Prostate gland (tissue), 2 donors: ENCODE measurements at places on chromosomes 13 and 19.

DNA sequence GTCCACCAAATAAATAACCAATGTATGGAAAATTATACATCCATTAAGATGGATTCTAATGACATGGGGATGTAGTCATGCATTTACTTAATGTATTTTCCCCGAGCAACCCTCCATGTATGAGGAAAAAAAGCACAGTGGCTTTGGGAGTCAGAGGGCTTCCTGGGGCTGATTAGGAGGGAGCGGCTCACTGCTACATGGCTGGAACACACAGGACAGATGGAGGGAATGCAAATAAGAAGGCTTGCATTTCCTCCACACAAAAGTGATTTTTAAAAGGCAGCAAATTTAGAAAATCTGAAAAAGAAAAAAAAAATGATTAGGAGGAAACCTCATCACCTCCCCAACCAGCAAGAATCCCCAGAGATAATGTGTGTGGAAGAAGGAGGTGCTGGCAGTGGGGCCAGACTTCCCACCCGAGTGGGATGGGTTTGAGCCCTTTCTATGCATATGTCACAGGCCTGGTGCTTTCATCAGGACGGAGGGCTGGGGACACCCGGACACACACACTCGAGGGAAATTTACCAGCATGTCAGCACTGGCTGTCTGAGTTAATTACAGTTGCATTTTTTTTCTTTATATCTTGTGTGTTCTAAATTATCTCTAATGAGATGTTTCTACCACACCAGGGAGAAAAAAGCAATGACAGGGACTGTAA is 118.9 kb downstream of the USP12 start:
- DNase-seq, result no peak

DNA sequence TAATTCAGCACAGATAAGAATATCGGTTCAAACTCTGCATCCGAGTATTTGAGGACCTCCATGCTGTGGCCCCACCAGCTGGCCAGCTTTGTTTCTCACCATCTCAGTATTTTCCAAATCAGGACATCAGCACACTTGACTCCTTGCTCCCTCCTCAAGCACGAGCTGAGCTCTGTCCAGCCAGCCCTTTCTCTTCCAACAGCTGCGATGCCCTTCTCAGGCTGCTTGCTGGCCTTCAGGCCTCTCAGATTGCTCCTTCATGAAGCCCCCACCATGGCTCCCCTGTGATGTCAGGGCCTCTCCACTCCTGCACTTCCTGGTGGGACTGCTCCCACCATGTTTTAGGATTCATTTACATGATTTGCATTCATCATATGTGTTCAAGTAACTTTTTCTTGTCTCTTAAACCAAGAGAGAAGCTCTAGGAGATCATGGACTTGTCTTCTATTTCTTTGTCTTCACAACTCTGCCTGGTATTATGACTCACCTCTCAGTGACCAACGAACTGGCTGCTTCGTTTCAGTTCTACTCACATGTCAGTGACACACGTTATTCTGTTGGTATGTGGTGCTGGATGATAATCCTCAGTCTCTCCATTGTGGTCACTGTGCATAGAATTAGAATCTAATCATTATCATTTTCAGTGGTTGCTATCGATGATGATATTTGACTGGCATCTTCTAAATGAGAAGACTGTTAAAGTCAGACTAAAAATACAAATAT is 471.7 kb downstream of the EFNB2 start:
- no peak for DNase-seq

DNA sequence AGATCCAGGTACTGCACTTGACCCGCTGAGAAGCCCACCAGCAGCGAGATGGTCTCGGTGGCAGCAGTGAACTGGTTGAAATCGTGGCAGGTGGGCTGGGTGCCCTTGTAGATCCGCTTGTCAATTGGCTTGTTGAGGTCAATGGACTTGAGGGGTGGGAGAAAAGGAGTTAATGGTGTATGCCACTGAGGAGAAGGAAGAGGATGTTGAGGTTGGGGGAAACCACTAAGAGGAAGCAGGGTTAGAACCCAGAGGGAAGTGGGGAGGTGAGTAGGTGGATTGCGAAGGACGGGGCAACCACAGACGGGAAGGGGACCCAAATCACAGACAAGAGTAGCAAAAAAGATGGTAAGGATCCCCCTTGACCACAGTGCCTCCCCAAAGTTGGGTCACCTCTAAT is 1.7 kb downstream of the DMWD start:
- DNase-seq, result no peak

DNA sequence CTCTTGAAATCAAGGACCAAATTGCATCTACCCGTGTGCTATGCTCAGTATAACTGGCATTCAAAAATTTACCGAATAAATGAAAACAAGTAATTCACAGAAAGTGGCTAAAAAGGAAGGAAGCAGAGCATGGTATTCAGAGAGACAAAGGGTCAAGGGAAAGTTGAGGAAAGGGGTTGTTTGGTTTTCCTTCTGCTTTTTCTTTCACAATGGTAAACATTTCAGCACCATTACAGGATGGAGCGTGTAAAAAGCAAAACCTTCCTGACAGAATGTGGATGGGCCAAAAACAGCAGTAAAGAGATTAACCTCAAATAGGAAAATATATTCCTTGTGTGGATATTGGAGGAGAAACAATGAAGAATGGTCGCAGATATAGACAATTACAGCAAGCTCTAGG is 14.8 kb downstream of the DIAPH3 start:
- no peak for DNase-seq

- DNase-seq, result no peak
Measured at GRCh38 chr19:27652281-27652680, 1560.7 kb downstream of the UQCRFS1 start.

DNA sequence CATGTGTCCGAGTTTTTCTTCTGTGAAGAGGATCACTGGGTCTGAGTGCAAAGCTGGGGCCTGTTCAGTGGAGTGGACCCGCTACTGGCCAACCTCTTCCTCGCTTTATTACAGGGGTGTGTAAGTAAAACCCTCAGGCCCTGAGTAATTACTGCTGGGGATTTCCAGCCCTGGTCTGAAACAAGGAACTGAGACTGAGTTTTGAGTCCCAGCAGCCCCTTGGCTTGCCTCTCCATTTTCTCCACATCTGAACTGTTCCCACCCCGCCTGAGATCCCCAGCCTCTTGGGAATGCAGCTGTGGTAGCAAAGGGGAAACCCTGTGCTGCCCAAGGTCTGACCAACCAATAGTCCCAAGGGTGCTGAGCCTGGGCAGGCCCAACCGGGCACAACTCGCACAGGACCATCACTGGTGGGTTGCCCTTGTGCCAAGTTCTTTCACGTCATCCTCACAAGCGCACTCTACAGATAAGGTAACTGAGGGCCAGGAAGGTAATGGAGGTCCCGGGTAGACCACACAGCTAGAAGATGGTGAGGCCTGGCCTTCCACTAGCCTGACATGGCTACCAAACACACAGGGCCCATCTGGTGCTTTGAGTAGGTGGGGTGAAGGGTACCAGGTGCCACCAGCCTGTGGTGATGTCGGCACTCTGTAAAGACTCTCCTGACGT is 13.7 kb upstream of the SLC35E1 start:
- no peak for DNase-seq

DNA sequence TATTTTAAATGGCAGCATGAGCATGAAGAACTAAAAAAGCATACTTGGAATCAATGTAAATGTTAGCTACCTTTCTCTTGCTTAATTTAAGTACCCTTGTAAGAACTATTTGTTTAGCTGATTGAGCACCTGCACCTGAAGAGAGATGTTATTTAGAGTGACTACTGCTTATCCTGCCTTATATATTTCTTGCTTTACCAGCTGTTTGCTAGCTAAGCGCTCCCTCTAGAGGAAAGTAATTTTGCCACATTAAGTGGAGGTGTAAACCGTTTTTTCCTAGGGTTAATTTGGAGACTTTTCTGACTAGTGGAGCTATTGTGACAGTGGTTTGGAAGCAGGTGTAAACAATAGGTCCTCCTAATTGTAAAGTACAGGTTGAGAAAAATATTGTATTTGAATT is 19.4 kb upstream of the PSG2 start:
- DNase-seq, result no peak

DNA sequence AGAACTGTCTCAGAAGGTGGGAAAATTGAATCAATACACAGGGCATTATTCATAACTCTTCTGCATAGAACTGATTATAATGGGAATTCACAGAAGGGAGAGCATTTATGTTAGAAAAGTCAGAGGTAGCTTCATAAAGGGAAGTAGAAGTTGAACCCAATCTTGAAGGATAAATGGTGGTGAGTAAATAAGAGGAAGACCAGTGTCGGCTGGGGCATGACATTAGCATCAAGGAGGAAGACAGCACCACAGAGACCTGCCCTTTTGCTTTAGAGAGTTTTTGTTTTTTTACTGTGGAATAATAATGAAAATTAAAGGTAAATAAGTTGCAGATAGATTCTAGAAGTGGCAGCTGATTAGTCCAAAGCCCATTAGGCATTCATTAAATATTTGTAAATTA is 21.9 kb downstream of the CDC16 start:
- no peak for DNase-seq

- no peak for DNase-seq
Measured at GRCh38 chr19:10817291-10818038, 18.5 kb downstream of the TMED1 start.

GRCh38 chr13:75764251-75764925 is 128.3 kb downstream of the LMO7 start:
- no peak for DNase-seq

DNA sequence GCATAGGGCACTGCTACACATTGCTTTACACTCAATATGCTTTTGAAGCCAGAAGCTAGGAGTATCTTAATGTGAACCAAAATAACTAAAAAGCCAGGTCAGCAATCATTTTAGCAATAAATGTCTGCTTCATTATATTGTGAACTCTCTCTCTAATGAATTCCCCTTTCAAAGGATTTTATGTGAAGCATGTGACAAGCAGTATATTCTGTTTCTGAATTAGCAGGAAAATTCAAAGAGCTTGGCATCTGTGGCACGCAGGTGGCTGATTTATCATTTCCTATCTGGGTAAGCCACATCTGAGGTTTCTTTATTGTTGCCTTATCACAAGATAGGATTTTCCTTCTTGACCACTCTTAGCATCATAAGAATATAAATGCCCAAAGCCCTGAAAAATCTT is 56.8 kb upstream of the KLF12 start:
- DNase-seq, result no peak

- DNase-seq, result peak; percentile 49
Measured at GRCh38 chr19:10230861-10231611, at the start of gene S1PR2. S1PR2 (minus strand) TSS chr19:10231331; CDS start chr19:10224905, 6,426 bp downstream.

DNA sequence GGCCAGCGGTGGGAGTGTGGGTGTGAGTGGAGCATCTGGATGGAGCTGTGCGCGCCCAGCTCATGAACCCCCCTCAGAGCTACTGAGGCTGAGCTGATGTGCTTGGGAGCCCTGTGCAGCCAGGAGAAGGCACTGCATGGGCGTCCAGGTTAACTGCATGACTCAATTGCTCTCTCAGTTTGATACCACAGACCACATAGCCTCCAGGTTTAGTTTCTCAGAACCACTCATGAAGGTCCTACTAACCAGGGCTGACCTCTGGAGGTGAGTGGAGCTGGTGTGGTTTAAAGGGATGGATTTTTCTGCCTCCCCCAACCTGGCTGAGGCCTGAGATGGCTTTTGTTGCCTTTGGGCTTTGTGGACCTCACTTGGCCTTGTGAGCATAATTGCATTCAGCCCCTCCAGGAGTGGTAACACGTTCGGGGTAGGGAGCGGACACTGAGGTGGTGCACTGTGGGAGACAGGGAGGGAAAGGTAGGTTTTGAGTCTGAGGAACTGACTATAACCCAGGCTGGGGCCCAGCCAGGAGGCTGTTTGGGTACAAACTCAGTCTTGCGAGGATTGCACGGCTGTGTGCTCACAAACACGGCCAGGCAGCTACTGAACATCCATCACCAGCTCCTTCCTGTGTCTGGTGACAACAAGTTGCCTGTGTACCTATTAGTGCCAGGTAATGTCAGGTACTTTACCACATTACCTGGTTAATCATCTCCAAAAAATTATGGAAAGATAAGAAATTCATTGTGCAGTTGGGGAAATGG is 97.5 kb downstream of the RGCC start:
- no peak for DNase-seq

- no peak for DNase-seq
Measured at GRCh38 chr13:64579331-64579730, 2650.8 kb downstream of the PCDH9 start.

DNA sequence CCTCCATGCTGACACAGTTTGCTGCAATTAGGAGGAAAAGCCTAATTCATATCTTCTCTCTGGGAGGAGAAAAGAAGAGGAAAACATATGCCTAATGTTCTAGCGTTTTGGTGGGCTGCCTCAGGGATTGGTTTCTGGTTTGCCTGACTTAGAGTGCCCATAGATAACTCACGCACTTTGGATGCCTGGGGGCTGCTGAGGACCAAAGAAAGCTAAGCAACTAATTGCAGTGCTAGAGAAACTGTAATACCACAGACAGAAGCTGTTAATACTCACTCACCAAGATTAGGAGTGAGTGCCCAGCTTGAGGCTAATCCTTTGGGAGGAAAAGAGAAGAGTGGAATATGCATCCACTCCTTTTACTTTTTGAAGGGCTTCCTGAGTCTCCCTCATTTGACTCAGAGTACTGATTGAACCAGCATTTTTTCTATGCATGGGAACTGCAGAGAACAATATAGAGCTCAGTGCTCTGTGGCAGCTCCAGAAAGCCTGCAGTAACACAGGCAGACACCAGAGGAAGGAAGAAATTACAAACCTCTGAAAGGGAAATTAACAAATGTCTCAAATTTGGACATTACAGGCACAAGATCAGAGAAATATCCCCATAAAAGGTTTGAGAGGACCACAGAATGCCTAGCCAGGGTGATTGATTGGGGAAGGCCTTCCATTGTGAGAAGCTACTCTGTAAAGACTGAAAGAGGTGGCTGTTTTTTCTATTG is 666.4 kb downstream of the OLFM4 start:
- no peak for DNase-seq

DNA sequence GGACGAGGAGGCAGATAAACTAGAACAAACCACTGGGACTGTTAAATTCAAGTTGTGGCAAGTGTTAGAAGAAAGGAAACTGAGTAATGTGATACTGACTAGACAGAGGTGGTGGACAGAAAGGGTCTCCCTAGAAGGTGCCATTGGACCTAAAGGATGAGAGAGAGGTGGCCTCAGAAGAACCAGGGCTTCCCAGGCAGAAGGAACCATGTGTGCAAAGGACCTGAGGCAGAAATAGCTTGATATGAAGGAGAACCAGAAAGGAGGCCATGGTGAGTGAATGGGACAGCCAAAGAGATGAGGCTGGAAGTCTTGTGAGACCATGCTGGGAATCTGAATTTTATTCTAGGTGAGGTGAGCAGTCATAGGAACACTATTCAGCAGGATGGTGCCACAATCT is 2.8 kb upstream of the SYDE1 start:
- no peak for DNase-seq

- no peak for DNase-seq
Measured at GRCh38 chr13:110726726-110727125, 13.2 kb downstream of the ING1 start.

- no peak for DNase-seq
Measured at GRCh38 chr19:19062454-19063182, 1.2 kb upstream of the SLC25A42 start.

DNA sequence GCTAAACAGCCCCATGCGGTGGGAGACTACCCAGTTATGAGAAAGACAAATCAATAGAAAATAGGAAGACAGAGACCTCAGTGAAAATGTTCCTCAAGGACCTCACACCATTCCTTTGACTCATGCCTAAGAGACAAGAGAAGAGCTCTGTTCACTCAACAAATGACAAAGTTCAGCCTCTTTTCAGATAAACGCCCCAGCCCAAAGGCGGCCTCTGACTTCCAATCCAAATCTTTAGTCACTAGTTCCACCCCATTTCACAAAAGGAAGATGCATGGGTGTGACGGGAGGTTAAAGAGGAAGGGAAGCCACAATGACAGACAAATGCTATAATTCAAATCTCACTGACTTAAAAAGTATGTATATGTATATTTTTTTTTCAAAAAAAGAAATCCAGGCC is 8.1 kb downstream of the CARS2 start:
- DNase-seq, result no peak
